ENCODE measurements at places on chromosomes 12 and 14.

GRCh38 chr12:120234643-120235368, 30.7 kb downstream of the PXN start:
- DNase-seq = peak; percentile 90

GRCh38 chr12:105064564-105065178, 19.6 kb downstream of the ALDH1L2 start:
- no peak for DNase-seq

GRCh38 chr12:66059666-66060065, 70.9 kb downstream of the LLPH start:
- DNase-seq = no peak

DNA sequence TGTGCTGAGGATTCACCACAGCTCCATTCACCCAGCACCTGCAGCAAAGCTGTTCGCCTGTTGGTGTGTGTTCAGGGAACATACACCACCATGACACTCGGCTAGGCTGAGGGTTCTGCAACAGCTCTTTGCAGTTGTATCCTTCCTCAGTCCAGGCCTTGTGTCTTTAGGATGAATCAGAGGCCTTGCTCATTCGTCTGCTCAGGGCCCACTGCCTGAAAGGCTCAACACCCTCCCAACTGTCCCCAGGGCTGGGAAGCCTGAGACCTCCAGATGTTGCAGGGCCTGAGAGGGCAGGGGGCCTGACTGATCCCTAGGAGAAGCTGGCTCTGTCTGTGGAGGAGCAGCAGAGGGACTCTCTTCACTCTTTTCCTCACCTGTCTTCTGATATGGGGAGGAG, 11.2 kb downstream of the ZDHHC22 start:
- DNase-seq = no peak

DNA sequence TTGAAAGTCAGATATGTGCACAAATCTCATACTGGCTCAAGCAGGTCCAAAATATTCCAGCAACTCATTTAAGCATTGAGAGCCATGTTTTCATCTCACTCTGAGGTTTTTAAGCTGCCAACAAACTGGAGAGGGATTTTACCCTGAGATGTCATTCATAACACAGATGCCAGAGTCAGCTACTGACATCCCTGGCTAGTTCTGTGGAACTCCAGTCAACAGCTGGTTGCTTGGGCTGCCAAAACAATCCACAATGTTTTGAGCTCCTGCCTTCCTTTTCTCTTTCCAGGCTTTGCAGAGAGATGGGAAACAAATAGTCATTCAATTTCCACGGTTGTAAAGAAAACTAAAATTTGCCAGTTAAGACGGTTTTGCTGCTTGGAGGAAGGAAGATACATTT, 621.2 kb upstream of the FBXO33 start:
- DNase-seq = no peak

DNA sequence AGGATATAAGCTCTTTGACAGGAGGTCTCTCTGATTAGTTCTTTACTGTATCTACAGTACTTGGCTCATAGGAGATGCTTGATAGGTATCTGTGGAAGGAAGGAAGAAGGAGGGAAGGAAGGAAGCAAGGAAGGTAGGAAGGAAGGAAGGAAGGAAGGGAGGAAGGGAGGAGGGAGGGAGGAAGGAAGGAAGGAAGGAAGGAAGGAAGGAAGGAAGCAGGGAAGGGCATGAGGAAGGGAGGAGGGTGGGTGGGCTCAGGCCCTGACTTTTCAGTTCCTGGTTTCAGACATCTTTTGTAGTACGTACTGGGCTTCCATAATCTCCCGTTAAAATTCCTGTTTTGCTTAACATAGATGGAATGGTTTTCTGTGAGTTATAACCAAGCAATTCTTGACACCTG, 175.0 kb upstream of the NUDT4 start:
- no peak for DNase-seq

All from left cardiac atrium (tissue), 4 donors.